Fibroblast of mammary gland (primary cell): ENCODE measurements at places on chromosomes 7 and 10.

DNA sequence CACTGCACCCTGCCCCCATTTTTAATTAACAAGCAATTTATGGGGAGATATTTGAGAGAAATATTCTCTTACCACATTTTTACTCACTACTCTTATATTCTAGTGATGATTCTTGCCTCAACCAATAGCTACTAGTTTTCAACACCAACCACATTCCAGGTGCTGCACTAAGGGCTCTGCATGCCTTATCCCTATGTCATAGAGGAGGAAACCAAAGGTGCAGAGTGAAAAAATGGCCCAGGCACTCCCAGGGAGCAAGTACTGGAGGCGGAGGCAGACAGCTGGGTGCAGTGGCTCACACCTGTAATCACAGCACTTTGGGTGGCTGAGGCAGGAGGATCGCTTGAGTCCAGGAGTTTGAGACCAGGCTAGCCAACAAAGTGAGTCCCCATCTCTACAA lies 35.5 kb upstream of the TPST1 start:
- DNase-seq, result no peak

DNA sequence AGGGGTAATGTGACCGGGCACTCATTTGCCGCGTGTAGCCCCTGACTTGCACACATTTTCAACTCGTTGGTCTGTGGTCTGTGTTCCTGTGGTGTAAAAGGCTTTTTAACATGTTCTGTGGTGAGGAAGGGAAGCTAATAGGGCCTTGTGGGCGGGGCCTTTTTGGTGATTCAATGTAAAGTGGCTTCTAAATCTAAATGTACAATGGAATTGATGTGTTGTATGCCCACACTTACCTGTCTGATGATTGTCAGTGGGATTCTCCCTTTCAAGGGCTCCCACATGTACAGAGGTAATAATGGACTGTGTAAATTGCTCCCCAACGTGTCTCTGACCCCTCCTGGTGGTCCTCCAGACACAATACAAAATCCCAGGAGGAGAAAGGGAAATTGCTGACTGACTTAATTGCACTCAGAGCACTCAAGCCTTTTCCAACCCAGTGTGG lies 43.1 kb upstream of the GATAD1 start:
- no peak for DNase-seq

DNA sequence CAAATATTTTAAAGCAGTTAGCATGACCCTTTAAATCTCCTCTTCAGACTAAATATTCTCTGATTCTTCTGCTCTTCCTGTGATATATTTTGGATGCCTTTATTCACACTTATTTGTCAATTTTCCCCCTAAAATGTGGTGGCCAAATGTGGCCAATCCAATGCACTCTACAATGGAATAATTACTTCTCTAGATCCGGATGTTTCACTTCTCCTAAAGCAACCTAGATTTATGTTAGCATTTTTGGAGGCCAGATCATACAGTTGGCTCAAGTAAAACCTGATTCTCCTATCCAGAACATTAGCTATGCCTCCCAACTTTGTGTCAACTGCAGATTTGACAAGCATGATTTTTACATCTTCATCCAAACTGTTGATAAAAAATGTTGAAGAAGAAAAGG lies 153.7 kb downstream of the CREB5 start:
- DNase-seq, result no peak

- no peak for DNase-seq
Observed at GRCh38 chr7:33412331-33412730, 283.0 kb downstream of the BBS9 start.

DNA sequence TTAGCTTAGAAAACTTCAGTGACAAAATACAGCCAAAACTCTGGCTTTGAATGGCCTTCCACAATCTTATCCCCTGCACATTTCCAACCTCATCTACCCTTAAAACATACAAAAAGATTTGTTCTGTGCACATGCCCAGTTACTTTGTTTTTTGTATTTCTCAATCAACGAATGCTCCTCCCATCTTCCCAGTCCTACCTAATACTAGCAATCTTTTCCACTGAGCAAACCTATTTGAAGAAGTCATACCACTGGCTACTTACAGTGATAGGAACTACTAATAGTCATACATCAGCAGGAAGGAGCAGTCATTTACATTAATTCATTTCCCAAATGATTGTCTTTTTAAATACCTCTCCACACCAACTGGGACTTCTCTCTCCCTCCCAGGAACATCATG lies 2.5 kb downstream of the USP54 start:
- DNase-seq, result peak; percentile 27

DNA sequence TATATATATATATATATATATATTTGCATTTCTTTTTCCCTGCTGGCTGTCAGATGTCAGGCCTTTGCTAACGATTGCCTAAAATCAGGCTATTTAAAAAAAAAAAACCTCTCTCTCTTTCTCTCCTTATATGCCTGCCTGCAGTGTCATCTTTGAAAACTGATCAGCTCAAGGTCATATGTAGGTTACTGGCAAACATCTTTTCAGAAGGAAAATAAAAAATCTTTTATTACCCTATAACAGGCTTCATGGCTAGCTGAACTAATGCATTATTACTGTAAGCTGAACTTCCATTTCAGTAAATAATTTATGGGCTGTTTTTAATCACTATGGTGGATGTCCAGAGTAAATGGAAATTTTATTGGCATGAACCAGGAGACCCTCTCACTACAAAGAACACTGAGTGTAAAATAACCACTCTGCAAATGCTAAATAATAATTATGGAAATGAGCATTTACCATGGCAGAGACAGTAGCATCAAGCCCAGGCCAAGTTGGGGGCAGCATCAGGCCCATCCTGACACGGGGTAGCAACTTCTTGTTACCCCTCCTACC lies 29.3 kb downstream of the HSPA12A start:
- no peak for DNase-seq

DNA sequence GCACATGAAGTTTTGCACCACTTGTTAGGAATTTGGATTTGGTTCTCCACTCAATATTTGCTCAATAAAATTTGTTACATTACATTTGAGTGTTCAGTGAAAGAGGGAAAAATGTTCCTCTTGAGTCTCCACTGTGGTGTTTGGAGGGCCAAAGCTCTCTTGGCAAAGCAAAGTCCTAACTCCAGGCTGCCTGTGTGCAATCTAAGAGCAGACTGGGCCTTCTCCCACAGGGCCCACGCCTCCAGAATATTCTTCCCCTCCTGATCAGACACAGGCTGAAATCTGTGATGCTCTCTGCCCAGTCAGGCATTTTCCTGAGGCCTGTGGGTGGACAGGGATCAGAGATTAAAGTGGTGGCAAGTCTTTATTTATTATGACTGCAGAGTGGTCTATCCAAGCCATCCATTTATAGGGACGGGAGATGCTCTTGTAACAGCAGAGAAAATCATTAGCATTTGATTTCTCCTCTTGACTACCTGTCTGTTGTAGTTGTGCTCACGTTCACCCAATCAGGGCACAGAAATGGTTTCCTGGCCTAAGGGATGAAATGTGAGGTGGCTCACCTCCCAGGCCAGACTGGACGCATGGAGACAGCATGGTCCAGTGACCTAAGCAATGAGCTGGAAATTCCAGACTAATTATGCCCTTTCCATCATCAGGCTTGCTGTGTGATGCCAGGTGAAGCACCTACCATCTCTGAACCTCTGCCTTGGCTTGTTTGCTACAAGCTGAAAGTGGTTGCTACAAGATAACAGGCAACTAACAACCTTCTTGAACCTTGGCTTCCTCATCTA lies 147.1 kb upstream of the NRBF2 start:
- no peak for DNase-seq

- DNase-seq, result no peak
Observed at GRCh38 chr10:78577712-78578111, 491.1 kb upstream of the ZMIZ1 start.

DNA sequence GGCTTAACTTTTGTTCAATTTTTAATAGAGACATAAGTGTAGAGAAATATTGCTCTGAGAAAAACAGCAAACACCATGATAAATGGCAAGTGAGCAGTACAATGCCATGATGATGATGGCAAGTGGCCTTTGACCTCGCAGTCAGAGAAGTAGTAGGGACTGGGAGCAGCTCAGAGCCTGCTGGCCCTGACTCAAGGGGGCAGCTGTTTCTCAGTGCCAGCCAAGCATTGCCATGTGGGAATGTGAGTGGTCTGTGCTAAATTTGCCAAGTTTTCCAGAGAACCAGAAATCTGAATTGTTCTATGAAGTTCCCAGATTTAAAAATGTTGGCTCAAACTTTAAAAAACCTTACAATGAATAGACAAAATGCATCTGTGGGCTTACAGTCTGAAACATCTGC lies 187.9 kb downstream of the BICC1 start:
- peak; percentile 36 for DNase-seq

- no peak for DNase-seq
Observed at GRCh38 chr10:131019696-131020095, 291.8 kb downstream of the TCERG1L start.
